Midbrain (tissue), 1 donor: ENCODE measurements at places on chromosomes 7 and 10.

DNA sequence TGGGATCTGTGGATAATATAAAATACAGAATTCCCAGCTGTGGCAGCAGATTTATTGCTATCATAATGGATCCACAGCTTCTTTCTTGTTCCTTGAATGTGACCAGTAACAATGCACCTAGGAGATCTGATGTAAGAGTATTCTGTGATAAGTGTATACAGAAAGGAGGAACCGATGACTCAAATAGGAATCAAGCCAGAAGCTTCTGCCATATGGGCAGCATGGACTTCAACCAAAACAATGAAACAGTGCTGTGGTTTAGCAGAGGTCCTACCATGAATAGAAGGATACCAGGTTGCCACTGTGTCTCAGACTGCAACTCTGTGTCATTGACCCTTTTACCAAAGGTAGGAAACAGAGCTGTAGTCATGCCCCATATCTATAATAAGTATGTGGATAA lies 81.8 kb downstream of the PTPRZ1 start:
- DNase-seq: no peak

DNA sequence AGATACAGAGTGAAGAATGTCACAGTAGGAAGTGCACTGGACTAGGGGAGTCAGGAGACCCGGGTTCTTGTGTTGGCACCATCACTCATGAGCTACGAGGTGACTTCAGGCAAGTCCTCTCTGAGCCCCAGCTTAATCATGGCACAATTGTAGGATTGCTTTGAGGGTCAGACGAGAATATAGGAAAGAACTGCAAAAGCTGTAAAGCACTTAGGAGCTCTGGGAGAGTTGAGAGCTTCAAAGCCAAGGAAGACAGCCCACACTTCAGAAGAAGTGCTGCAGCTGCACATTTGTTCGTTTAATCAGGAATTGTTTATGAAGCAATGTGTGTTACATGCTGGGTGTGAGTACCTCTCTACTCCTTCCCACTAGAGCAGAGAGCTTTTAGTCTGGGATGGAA lies 4.4 kb downstream of the FBH1 start:
- no peak for DNase-seq

GRCh38 chr7:27220440-27220955 lies 20.6 kb upstream of the HOXA13 start:
- no peak for DNase-seq

DNA sequence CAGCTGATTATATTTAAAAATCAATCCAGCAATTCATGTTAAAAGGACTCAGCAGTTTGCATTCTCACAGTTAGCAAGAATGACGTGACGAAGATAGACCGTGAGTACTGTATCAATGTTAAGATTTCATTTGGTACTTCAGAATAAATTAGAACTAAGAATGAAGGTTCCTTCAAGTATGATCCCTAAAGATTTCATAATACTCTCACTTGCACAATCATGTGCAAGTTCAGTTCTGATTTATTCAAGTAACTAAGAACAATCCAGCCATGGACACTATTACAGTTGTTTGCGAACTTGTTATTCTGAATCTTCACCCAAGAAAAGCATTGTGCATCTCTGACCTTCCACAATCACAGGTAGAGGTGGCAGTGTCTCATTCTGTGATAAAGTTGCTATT lies 7.7 kb downstream of the RHEB start:
- DNase-seq: no peak

GRCh38 chr10:121540732-121541395 lies 57.4 kb downstream of the FGFR2 start:
- DNase-seq: no peak

GRCh38 chr7:12729112-12729511 lies 41.7 kb downstream of the ARL4A start:
- DNase-seq: peak; percentile 40

DNA sequence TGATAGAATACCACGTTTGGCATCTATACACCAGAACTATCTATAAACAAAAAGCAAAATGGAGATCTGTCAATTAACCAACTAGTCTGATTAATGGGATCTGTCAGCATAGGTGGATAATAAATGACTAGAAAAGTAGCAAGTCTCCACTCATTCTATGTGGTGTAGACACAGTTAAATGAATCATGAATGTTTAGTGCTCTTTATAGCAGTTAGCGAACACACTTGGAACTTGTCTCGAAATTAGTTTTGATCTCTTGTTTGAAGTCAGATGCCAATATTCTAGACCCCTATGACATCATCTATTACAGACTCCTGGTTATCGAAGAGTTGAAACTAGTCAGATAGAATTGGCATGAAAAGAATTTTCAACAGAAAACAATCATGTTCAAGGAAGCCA lies 259.7 kb downstream of the AHR start:
- DNase-seq: no peak

DNA sequence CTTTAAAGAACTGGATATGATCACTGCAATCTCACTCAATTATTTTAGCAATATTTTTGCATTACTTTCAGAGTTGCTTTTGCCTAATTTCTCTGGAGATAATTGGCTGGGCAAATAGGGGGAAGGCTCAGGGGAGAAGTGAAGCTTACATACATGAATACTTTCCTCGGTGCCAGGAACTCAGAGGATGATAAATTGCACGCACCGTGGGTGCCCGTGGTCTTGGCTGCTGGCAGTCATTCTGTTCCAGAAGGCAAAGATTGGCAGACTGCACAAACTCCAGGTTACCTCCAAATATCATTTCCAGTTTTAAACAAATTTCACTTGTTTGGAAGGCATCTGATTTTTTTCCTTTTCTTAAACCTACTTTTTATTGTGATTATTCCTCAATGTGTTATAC lies 197.8 kb upstream of the TMEM72 start:
- DNase-seq: no peak

DNA sequence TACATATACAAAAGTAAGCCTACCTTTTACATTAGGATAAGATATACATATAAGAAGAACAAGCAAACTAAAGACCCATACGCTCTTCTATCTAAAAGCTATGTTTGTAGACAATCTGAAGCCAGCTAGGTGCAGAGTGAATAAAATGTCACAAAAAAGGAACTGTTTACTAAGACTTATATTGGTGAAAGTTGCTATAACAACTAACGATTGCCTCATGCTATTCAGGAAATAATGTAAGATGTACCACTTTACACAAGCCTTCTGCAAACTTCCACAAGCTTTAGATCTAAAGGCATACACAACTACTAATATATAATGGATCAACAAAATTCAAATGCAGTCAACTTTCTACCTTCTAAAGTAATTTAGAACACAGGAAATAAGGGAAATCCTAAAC lies 175.1 kb downstream of the SRPK2 start:
- no peak for DNase-seq

GRCh38 chr10:76721891-76722505 lies 915.6 kb downstream of the KCNMA1 start:
- DNase-seq: no peak

DNA sequence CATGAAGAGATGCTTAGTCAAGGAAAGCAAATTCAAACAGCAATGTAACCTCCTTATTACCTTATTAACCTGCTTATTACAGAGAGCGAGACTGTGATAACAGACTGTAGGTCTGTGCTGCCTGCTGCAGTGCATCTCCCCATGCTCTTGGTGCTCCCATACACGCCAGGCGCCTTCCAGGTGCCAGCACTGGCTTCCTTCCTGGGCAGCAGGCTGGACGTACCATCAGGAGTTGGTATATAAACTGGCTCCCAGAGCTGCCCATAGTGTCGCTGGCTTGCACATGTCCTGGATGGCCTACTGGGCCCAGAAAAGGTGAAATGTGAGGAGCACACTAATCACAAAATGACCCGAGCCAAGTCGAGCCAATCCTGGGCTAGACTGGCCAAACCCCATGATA lies 13.5 kb downstream of the ATP6V0E2 start:
- no peak for DNase-seq

DNA sequence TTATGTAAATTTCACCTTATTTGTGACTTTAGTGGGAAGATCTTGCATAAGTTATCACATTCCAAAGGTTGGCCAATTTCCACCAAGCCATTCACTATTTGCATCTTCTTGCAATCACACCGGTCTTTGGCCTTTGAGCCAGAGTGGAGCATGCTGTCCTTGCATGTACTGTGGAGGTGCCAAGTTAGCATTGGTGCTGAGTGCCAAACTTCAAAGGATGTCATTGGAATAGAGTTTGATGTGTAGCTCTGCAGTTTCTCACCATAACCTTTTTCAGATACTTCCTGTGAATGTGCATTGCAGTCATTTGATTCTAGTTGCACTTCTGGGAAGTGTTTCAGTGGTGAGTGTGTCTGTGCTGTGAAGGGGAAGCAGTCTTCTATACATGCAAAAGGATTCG lies 620.6 kb downstream of the SUGCT start:
- DNase-seq: no peak

DNA sequence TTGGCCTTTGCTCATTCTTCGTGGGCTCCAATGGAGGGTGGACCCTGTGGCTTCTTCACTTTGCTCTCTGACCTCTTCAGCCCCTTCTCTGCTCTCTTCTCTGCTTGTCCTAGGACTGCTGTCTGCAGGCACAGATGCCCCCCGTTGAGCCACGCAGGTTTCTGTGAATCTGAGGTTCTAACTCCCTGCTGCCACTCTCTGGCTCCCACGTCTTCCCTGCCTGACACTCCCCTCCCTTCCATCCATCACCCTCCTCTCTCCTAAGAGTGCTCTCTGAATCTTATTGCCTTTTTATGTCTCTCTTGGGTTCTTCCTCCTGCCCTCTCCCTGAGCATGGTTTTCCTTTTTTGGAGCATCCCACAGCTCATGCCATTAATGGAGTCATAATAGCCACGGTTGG lies 499.5 kb upstream of the GALNT17 start:
- no peak for DNase-seq

GRCh38 chr7:116165717-116166116 lies 44.6 kb upstream of the TES start:
- DNase-seq: no peak

GRCh38 chr10:44799966-44800365 lies 111.2 kb upstream of the TMEM72 start:
- no peak for DNase-seq

DNA sequence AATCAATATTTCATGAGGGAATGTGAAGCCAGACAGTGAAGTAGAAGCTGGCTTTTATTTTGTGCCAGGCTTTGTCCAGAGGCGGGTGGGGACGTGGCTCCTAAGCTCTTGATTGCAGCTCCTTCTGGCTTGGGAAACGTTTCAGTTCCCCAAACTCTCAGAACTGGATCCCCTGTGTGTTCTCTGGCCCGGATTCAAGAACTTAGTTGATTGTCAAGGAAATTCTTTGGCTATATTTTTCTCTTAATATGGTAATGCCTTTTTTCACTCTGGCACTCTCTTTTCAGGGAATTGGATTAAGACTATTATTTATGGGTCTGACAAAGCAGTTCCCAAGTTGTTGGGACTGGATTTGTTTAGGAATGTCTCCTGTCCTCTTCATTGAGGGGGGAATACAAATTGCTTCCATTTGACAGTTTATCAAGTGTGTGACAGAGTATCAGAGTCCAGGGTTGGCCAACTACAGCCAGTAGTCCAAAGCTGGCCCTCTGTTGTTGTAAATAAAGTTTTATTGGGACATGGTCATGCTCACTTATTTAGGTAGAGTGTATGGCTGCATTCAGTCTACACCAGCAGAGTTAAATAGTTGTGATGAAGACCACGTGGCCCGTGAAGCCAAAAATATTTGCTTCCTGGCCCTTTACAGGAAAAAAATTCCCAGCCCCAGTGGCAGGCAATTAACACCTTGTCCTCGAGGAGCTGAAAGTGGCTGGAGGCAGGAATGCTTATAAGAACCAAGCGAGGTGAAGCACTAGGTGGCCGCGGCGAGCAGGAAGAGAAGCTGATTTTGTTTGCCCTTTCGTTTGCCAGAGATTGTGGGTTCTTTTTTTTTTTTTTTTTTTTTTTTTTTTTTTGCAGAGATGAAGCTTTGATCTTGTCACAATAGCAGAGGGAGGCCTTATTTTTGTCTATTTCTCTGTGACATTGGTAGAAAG lies 34.3 kb downstream of the HTRA1 start:
- DNase-seq: peak; percentile 36

DNA sequence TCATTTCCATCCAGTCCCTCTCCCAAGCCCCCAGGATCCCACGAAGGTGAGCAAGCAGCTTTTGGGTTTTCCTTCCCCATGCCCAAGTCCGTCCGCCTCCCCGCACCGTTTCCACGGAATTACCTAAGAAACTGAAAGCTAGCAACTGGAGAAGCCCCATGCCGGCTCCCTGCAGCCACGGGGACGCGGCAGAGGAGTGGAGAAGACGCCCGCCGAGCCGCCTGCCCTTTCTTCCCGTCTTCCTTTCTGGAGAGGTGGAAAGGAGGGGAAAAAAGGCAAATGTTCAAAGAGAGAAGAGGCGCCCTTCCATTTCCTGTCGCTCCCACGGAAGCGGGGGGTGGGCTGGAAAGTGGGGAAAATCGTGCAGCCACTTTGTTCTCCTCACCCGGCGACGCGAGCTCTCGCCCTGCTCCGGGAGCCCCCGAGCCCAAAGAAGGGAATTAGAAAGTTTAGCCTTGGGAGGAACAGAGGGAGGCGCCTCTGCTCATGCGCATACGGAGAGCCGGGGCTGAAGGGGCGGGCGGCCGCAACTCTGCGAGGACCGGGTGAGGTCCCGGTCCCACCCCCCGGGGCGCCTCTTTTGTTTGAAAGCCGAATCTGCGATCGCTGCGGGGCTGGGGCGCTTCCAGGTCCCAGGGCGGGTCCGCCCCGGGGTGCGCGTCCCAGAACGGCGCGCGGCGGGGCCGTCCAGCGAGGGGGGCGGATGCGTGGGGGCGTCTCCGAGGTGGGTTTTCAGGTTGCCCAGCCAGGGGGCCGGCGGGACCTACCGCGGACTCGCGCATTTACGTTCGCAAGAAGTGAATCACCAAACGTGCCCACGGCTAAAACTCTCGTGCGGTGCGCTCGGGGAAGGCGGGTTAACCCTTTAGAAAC lies at the start of gene LAMB1:
LAMB1 (minus strand) TSS at position 436 of the 873 bp plus-strand sequence; CDS start at position 160, 276 bp downstream.
- no peak for DNase-seq

GRCh38 chr7:113698556-113699220 lies 220.1 kb downstream of the PPP1R3A start:
- peak; percentile 9 for DNase-seq

DNA sequence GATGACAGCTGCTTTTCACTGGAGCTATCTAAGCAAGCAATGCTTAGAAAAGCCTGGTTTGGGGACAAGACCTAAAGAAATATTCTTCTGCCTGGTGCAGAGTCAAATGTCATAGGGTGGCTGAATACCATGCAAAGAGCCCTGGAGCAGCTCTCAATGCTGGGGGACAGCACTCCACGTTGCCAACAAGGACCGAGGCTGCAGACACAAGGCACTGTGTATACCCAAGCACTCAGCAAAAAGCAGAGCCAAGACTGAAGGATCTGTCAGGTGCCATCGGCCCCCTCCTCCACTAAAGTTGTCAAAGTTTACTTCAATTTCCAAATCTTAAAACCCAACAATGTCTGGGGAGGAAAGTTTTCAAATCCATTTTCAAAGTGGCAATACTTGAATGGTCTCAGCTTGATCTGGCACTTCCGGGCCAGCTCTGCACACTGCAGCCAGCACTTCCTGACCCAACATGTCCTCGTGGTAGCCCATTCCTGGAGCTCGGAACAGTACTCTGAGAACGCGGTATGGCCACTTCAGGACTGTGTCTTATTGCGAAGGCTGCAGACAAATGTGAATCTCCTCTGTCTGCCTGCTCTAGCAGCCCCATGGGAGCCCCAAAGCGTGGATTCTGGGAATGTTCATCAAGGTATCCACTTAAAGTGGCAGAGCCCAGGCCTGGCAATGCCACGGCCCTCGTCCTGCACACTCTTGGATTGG lies 191.8 kb downstream of the TNS3 start:
- no peak for DNase-seq

GRCh38 chr7:7579638-7580037 lies 13.0 kb downstream of the MIOS start:
- DNase-seq: no peak
